ENCODE measurements at places on chromosomes 6 and 20. TPM values are rescaled to one million over a fixed set of nuclear protein-coding genes. Genes with fewer than 3 reads are reported as not detected.

Gene SLC17A2
- total RNA-seq: not detected

Gene TMEM242
- 7.5 TPM for total RNA-seq

- no peaks in the 10 kb centered on the region for H3K27me3 ChIP-seq
- peaks cover 23% of the 10 kb centered on the region for H3K4me1 ChIP-seq
- no peak overlapping the region for H3K4me3 ChIP-seq
- H3K27ac ChIP-seq: no peak overlapping the region
- no peaks in the 10 kb centered on the region for H3K36me3 ChIP-seq
- DNase-seq: no peak
These were observed 89.7 kb downstream of the LY86 start for GRCh38 chr6:6678185-6678671.

DNA sequence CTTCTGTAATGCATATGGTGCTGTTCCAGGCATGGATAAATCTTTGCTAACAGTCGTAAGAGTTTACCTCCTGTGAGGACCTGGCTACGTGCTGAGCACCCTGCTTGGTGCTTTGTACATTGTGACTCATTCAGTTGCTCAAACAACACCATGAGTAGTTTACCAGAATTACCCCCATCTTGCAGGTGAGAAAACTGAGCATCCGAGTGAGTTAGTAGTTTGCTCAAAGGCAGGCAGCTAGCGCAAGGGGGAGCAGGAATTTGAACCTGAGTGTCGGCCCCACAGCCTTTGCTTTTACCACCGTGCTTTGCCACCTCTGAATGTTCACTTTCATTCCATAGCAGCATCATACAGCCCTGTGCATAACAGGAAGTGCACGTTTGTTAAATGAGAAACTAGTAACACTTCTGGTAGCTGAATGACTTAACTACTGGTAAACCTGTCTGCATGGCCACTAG, 121.9 kb downstream of the MTHFD1L start:
- no peak overlapping the region for H3K4me3 ChIP-seq
- no peak for DNase-seq
- no peaks in the 10 kb centered on the region for H3K36me3 ChIP-seq
- H3K27ac ChIP-seq: no peak overlapping the region
- H3K27me3 ChIP-seq: no peaks in the 10 kb centered on the region

- no peaks in the 10 kb centered on the region for H3K36me3 ChIP-seq
- no peaks in the 10 kb centered on the region for H3K27me3 ChIP-seq
- no peak overlapping the region for H3K4me3 ChIP-seq
- no peak overlapping the region for H3K27ac ChIP-seq
These were observed 72.7 kb upstream of the RCAN2 start for GRCh38 chr6:46563924-46564323.

GRCh38 chr6:14766391-14766994, 479.4 kb upstream of the JARID2 start:
- no peaks in the 10 kb centered on the region for H3K36me3 ChIP-seq
- no peak overlapping the region for H3K27ac ChIP-seq
- no peaks in the 10 kb centered on the region for H3K27me3 ChIP-seq
- no peak for DNase-seq
- no peak overlapping the region for H3K4me3 ChIP-seq

- peaks cover 38% of the 10 kb centered on the region for H3K36me3 ChIP-seq
- DNase-seq: peak; percentile 76
- no peak overlapping the region for H3K4me3 ChIP-seq
- H3K27me3 ChIP-seq: no peaks in the 10 kb centered on the region
These were observed 3.3 kb downstream of the LRRC73 start for GRCh38 chr6:43506667-43507471.

DNA sequence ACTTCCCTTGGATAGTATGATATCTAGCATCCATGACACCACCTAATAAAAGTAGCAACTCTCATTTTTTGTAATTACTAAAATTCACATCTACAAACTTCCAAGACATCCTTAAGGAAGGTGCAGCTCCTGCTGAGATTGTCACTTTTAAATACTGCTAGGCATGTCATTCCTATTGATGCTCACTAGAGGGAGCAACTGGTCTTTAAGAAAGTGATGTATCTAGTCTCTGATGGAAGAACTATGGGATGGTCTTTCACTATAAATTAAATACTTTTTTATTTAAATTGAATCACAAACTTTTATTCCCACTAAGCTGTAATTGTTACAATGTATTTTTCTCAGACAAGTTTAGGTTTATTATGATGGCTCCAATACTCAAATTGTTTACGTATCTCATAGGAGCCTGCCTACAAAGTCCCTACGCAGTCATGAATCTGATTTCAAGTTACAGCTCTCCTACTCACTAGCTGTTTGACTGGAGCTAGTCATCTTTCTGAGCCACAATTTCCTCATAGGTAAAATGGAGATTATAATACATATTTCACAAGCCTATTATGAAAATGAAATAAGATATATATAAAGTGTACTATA, 8.1 kb upstream of the TSPYL1 start:
- no peaks in the 10 kb centered on the region for H3K4me1 ChIP-seq
- H3K4me3 ChIP-seq: no peak overlapping the region
- no peaks in the 10 kb centered on the region for H3K27me3 ChIP-seq

Measured in thyroid gland (tissue), 4 donors.